Lung microvascular endothelial cell (primary cell): ENCODE measurements at places on chromosomes 1 and 21.
A peak's percentile ranks its signal among the peaks of the same experiment; 100 is the strongest.

DNA sequence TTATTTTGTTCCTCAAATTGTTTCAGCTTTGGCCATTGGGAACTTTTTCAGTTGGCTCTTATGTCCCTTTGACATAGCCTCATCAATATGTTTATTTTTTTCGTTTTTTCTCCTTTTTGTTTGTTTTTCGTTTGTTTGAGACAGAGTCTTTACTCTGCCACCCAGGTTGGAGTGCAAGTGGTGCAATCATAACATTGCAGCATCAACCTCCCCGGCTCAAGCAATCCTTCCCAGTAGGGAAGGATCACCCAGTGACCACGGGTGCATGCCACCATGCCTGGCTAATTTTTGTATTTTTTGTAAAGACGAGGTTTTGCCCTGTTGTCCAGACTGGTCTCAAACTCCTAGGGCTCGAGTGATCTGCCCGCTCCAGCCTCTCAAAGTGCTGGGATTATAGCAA is 8.1 kb downstream of the POLR3GL start:
- no peak for DNase-seq

- DNase-seq = no peak
Measured at GRCh38 chr1:181485287-181486097, 2.2 kb downstream of the CACNA1E start.

- no peak for DNase-seq
Measured at GRCh38 chr1:155060736-155061135, 2.8 kb upstream of the EFNA4 start.

GRCh38 chr21:45541221-45542039 is 810 bp downstream of the SLC19A1 start:
- DNase-seq = peak; percentile 83

GRCh38 chr1:225896937-225897549 is 8.1 kb upstream of the LEFTY1 start:
- DNase-seq = peak; percentile 31

DNA sequence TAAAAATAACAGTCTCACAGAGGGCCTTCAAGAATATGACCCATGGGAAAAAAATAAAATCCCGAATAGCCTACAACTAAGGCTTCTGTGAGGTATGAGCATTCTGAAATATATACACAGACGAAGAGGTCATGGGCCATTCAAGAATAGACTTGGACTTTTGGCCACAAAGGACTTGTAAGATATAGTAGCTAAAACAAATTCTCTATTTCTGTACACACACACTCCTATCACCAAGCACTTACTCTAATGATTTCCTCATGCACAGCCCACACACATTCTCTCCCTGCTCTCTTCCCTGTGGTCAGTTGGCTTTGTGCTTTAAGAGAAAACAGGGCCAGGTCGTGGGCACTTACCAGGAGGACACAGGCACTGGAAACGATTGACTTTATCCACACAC is 69.7 kb upstream of the ADAM30 start:
- no peak for DNase-seq

DNA sequence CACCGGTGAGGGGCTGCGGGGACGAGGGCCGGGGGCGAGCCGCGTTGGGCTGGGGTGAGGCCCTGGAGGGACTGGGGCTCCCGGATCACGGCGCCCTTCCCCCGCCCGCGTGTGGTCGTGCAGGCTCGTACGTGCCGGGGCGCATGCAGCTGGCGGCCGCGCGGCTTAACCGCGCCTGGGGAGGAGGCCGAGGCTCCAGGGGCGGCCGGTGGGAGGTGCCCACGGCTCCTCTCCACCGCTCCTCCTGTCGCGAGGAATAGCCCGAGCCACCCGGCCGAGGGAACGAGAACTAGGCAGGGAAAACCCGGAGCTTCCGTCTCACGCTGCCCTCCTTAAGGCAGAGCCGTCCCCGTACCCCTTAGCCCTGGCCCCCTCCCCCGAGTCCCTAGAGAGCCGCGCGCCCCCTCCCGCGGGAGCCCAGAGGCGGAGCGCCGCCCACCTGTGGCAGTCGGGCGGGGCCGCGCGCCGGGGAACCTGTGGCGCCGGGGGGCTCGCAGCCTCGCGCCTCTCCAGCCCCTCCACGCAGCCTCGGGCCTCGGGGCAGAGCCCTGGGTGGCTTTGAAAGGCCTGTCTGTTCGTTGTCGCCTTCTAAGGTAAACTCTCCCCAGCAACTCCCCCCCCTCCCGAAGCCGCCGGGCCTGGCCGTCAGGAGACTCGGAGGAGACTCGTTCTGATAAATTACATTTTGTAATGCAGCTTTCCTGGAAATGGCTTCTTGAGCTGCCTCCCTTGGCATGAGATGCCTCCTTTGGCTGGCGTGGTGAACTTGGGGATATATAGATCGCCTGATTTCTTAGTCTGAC is 746 bp downstream of the AK4 start:
- peak; percentile 46 for DNase-seq

DNA sequence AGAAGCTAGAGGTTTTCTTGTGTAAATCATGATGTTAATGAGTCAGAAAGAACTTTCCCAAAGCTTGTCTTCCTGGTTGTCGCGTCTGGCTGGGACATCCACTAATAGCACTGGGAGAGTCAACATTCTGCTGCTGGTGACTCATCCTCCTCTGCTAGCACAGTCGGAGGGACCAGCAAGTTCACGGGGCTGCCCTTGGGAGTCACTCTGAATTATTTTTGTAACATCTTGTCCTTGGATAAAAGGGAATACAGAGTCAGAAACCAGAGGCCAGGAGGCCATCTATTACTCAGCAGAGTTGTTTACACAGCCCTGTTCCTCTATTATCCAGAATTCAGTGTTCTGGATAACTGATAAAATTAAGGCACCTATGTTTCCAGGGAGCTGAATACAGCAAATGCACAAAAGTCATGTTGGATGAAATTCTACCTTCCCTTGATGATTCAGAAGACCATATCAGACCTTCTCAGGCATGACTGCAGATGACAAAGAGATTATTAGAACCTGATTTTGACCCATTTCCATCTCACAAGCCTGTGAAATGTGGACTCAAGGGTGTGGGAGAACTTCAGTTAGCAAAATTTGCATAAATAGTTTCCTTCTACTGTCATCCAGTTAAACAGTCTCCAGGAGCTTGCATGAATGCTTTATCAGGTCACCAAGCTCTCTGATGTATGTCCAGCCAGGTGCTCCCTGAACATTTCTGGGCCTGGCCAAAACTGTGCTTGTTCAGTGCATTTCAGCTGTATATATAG is 68.1 kb downstream of the JAK1 start:
- DNase-seq = peak; percentile 89
